ENCODE measurements at places on chromosomes 1 and 21.

DNA sequence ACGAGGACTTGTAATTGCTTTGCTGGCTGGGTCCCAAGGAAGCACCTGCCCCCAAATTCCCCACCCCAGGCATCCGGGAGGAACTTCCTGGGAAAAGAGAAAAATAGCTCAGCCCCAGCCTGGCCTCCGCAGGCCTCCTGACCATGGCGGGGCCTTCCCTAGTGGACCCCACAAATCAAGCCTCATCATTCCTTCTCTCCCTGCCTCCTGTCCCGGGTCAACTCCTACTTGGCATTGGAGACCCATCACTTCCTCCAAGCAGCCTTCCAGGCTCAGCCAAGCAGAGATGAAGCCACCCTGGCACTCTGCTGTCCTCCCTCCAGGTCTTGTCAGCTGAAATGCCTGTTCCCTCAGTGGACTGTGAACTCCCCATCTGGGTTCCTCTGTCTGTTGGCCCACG is 38.0 kb downstream of the AJAP1 start:
- DNase-seq: no peak

GRCh38 chr1:66943361-66943969 is 18.7 kb downstream of the MIER1 start:
- no peak for DNase-seq

DNA sequence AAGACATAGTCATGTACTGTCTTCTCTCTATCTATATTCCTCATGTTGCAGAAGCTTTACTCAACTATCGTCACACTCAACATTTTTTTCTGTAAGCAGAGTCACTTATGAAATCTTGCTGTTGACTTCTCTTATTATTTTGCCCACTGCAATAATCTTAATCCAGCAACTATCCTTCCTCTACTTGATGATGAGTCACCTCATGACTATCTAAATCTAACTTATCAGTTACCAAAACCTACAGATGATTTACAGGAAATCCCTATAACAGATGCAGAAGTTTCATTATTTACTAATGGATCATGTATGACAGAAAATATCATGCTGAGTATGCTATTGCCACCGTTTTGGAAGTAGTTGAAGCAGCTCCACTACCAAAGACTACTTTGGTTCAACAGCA is 378.9 kb downstream of the DUSP10 start:
- DNase-seq: no peak

DNA sequence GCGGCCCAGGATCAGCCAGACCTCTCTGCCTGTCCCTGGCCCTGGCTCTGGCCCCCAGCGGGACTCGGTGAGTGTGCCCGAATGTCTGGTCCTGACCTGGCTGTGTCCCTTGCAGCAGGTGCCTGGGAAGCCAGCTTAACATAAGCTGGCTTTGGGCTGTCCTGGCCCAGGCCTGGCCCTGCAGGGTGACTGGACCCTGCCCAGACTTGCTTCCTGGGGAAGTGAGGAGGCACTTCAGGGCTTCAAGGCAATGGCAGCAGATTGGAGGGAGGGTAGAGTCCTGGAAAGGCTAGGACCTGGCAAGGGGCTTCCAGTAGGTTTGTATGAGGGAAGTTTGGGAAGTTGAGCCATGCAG is 16.4 kb downstream of the RPS6KA1 start:
- DNase-seq: no peak

DNA sequence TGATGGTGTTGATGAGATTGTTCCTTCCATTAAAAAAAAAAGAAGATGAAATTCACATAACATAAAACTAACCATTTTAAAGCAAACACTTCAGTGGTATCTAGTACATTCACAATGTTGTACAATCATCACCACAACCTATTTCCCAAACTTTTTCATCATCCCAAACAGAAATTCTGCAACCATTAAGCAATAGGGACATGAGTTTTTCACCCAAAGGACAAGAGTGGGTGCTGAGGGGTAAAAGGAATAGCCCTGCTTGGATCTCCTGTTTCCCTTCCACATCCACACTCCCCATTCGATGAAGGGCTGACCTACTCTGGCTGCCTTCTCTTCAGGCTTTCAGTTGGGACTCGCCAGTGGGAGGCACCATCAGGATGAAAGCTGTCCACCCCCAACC is 59.3 kb downstream of the SLC9A1 start:
- DNase-seq: no peak

GRCh38 chr1:162823771-162824525 is 33.4 kb downstream of the HSD17B7 start:
- DNase-seq: no peak

- no peak for DNase-seq
Observed at GRCh38 chr21:38849776-38850175, 44.0 kb downstream of the ETS2 start.

GRCh38 chr1:200152336-200152735 is 124.8 kb downstream of the NR5A2 start:
- no peak for DNase-seq

DNA sequence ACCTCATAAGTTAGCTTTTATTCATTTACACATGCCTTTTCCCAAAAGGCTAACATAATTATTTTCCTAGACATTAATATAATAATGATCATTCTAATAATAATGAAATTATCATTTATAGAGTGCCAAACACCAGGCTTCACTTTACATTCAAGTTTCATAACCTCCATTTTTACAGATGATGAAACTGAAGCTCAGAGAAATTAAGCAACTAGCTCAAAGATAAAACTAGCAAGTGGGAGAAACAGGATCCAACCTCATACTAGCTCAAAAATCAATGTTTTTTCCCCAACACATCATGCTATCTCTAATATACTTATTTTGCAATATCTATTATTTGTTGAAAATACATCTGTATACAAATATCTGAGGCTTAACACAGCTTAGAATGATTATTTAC is 14.0 kb downstream of the LPGAT1 start:
- DNase-seq: no peak

DNA sequence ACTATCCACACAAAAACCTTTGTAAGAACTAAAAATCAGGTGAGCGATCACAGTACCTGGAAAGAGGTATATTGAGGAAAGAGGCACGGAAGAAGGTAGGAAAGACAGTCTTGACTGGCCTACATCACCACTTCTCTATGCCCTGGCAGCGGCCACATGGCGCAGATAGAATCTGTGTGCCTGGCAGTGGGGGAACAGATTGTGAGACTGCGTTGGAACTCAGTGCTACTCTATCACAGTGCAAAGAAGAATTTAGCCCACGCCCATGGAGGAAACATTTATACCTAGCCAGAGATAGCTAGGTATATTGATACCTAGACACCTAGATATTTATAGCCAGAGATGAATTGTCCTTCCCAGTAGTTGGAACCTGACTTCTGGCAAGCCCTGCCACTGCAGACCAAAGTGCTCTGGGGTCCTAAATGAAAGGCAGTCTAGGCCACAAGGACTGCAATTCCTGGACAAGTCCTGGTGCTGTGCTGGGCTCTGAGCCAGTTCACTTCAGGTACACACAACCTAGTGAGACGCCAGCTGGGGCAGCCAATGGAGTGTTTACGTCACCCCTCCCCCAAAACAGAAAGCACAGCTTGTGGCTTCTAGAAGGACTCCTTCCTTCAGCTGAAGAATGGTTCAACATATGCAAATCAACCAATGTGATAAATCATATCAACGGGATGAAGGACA is 51.9 kb downstream of the DHX9 start:
- no peak for DNase-seq

- no peak for DNase-seq
Observed at GRCh38 chr1:161382214-161383019, 14.7 kb upstream of the CFAP126 start.

GRCh38 chr1:181768930-181769280 is 285.6 kb downstream of the CACNA1E start:
- DNase-seq: no peak

DNA sequence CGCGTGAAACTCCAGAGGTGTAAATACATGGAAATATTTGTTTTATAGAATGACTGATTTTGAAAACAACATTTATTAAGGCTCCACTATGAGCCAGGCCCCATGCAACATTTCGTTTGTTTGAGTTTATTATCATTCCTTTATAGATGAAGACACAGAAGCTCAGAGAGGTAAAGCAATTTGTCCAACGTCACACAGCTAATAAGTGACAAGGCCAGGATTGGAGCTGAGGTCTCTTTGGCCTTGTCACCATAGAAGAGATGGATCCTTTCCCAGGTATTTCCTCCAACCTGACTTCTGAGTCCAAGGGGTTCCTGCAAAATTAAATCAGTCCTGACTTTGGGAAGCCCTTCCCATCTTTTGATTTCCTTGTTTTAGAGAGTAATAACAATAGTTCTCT is 98.0 kb downstream of the SYF2 start:
- no peak for DNase-seq

GRCh38 chr1:63937461-63938022 is 163.7 kb downstream of the ROR1 start:
- no peak for DNase-seq

GRCh38 chr1:225919906-225920305 is 4.1 kb downstream of the PYCR2 start:
- DNase-seq: no peak

DNA sequence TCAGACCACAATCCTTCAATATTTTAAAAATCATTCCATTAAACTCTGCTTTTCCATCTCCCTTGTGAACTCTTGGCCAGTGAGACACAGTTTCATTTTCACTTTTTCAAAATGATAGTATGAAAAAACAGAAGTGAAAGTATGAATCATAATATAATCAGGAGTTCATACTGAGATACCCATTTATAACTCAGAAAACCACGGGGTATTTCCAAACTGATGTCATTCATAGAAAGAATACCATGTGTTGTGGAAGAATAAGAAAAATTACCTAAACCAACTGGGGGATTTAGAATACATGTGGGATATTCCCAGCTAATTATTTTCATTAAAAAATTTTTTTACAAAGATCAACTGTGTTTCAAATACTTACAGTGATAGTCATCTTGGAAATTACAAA is 149.9 kb downstream of the MRPL39 start:
- no peak for DNase-seq

- DNase-seq: no peak
Observed at GRCh38 chr1:146036241-146036964, 14.9 kb upstream of the HJV start.

DNA sequence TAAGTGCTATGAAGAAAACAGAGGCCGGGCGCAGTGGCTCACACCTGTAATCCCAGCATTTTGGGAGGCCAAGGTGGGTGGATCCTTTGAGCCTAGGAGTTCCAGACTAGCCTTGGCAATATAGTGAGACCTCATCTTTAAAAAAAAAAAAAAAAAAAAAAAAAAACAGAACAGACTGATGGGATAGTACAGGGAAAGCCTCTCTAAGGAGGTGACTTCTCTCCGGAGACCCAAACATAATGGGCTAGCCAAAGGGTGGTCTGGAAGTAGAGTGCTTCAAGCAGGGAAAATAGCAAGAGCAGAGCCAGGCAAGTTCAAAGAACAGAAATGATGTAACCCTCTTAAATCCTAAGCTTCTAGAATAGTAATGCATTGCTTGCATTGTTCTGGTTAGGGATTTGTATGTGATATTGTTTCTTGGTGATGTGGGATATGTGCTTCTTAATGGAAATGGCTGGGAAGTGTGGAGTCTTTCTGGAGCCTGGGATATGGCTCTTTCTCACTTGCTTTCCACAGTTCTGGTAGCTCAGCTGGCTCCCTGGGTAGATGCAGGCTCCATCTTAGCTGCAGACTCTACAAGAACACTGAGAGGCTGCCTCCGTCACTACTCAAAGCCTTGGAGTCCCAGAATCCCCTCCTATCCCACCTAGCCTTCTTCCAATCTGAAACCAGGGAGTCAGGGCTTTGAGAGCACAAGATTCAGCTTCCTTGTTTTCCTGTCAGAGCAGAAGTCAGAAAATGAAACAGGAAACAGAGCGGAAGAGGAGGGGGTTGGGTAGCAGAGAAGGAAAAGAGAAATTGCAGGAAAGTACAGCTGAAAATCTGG is 1.9 kb upstream of the PIGV start:
- no peak for DNase-seq

DNA sequence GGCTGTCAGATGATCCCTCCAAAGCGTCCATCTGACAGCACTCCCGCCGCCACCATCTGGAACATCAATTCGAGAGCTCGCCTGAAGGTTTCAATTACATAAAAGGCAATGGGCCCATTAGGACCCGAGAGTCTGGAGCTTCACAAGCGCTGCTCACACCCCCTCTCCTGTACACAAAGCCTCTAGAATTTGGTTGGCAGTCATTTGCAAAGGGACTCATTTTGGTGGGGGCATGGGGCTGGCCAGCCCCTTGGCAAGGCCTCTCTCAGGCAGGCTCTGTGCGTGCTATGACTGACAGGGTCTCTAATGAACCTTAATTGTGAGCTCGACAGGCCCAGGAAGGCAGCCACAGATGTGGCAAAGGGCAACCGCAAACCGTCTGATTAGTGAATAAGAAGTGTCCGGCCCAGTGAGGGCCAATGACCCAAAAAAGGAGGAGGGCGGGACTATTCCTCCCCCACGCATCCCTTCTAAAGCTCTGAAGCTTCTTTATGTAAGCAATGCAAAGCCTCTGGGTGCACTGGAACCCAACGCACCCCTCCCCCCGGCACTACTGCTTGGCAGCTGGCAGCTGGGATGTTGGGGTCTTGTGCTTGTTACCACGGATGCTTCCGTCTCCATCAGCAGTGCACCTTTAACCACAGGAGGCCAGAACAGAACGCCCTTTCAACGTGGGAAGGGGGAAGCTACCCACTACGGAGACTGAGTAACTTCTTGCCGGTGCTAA is 79.4 kb downstream of the CAPZB start:
- no peak for DNase-seq

- DNase-seq: no peak
Observed at GRCh38 chr1:245898581-245898980, 608.5 kb downstream of the SMYD3 start.

GRCh38 chr1:59156526-59157199 is 140.2 kb upstream of the FGGY start:
- DNase-seq: no peak

All from natural killer cell treated with Interleukin-12 subunit alpha and Interleukin-12 subunit beta and Interleukin-15 and Interleukin-18, amount 100 ng/mL, for 72 hours (primary cell).